ENCODE measurements at places on chromosomes 4 and X.
A peak's percentile ranks its signal among the peaks of the same experiment; 100 is the strongest.

DNA sequence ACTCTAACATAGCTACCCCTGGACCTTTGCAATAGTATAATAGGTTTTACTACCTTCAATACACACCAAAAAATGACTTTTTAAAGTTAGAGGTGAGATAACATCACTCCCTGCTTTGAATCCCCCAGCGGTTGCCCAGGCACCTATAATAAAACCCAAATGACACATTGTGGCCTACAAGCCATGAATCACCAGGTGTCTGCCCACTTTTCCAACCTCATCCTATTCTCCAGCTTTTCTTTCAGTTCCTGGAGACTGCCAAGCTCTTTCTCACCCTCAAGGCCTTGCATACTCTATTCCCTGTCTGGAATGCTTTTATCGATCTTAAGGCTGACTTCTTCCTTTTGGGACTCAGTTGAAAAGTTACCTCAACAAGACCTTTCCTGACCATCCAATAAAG lies 16.4 kb upstream of the PRSS48 start:
- no peak for DNase-seq

GRCh38 chr4:40916880-40917279 lies 167.1 kb downstream of the NSUN7 start:
- no peak for DNase-seq

DNA sequence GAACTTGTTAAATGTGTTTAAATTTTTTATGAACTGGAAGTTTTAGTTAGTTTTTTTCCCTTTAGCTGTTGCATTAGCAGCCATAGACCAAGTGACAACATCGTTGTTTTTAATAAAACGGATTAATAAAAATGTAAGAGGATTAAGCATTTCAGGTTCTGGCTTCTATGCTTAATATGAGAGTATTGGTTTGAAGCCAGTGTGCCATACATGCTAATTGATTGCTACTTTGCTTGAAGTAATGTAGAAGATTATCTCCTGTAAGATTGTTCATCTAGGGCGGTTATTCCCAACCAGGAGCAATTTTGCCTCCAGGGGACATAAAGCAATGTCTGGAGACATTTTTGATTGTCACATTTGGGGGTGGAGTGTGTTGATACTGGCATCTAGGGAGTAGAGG lies 54.3 kb downstream of the TLL1 start:
- no peak for DNase-seq

DNA sequence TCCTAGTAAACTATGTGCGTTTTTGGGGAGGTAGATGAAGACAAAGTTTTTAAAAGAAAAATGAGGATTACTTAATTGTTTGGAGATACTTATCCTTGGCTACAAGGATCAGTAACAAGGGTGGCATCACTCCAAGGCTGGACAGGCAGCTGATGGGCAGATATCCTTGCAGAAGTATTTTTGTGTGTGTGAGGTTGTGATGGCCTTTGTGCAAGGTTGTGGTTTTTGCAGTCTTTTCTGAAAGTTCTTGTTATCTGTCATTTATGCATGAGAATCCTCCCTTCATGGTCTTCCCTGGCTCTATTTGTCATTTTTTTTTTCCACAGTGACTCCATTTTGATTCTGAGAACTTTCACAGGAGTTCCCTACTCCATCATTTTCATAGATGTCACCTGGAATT lies 96.0 kb upstream of the C1GALT1C1 start:
- DNase-seq = no peak

GRCh38 chrX:8049827-8050226 lies 121.2 kb downstream of the VCX2 start:
- no peak for DNase-seq

GRCh38 chrX:37812110-37812509 lies 32.3 kb downstream of the CYBB start:
- DNase-seq = no peak

DNA sequence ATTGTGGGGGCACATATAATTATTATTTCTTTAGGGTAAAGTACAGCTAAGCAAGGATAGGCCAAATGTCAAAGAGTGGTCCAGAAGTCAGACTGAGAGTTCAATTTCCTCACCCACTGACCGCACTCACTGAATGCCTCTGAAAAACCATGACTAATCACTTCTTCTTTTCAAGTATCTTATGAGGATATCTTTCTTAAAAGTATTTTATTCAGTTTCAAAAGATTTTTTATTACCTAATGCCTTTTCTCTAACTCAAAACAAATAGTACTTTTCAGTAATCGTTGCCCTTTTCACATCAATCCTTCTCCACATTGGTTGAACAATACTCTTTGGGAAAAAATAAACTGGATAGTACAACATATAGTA lies 61.7 kb upstream of the CAMK2D start:
- DNase-seq = no peak

DNA sequence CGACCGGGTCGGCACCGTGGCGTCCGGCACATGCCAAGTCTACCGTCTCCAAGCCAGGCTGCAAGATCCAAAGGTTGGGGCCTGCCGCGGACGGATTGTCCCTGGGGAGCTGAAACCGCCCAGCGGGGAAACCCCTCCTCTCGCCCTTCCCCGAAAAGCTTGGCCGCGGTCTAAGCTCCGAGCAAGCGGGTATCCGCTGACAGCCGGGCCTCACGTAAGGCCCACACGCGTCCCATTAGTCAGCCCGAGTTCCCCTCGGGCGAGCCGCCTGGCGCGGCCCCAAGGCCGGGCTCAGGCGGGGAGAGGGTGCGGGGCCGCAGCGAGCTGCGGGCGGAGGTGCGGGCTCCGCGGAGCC lies 6.8 kb upstream of the BCOR start:
- no peak for DNase-seq

GRCh38 chr4:177177541-177178081 lies 132.1 kb upstream of the NEIL3 start:
- no peak for DNase-seq

- no peak for DNase-seq
Observed at GRCh38 chr4:24226667-24227066, 336.8 kb upstream of the PPARGC1A start.

DNA sequence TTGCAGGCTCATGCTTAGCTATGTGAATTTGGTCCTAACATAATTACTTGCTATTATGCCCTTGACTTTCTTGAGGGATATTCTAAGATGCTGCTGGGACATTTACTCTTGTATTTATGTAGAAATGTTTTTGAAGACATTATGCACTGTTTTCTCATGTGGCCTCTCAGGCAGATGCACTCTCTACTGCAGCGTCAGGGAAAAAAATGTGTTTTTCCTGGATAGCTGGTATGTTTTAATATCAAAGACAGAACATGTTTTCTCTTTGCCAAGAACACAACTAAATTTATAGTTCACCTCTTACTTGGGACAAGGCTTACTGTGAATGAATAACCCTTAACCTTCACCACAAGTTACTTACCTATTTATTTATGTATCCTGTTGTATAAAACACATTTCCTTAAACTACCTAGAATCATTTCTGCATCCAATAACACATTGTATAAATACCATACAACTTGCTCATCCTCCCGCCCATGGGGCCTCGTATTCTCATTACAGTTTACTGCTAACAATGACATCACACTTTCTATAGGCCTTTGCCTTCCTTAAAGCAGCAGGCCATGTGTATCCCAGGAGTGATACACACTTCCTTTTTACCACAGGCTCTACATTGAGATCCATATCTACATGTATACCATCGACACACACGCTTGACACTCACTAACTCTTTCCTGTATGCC lies 178.7 kb downstream of the SLIT2 start:
- DNase-seq = no peak

DNA sequence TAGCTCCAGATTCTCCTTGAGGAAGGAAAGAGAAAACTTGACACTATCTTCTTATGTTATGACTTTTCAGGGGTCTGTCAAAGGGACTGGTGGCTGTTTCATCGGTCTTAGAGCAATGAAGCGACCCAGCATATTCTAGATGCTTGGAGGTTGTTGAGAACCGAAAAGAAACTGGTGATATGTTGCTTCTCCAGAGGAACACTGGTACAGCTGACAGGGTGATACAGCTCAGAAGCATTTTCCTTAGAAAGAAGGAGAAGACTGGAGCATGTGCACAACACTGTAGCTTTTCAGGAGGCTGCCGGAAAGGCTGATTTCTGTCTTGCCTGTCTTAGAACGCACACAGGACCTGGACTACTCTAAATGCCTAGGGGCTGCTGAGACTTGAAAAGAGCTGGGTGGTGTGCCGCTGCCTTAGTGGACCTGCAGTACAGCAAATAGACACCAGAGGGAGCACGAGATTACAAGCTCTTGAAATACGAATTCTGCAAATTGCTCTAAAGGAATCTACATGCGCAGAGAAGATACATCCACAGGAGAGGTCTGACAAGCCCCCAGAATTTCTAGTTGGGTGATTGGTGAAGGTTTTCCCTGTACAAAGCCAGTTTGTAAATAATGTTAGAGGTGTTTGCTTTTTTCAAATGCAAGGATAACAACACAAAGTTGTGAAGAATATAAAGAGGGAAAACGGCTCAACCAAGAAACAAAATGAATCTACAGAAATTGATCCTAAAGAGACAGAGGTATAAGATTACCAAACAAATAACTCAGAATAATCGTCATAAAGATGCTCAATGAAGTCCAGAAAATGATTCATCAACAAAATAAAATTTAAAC lies 223.1 kb upstream of the DMD start:
- peak; percentile 0 for DNase-seq

- no peak for DNase-seq
Observed at GRCh38 chrX:29297171-29297800, 710.0 kb downstream of the IL1RAPL1 start.

DNA sequence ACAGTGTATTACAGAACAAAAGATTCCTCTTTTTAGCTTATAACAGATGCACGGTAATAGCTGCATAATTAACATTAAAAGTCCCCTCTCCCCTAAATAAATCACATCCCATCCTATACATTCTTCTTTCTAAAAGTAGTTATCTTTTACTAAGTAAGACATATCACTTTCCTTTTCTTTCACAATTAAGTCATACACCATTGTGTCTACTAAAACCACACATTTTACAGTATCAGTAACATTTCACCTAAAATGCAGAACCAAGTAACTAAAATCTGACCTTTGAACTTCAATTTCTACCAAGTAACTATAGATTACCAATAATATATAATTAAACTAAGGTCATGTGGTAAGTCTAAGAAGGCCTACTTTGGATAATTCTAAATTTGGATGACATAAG lies 14.2 kb downstream of the DHX15 start:
- DNase-seq = no peak

GRCh38 chr4:94934864-94935263 lies 177.1 kb downstream of the BMPR1B start:
- DNase-seq = no peak

- DNase-seq = no peak
Observed at GRCh38 chr4:11596989-11597388, 168.3 kb upstream of the HS3ST1 start.

- DNase-seq = no peak
Observed at GRCh38 chr4:56698329-56698728, 17.2 kb upstream of the HOPX start.

GRCh38 chrX:155544881-155545280 lies 67.9 kb downstream of the TMLHE start:
- no peak for DNase-seq

- no peak for DNase-seq
Observed at GRCh38 chrX:31178064-31178768, 106.4 kb upstream of the FTHL17 start.

DNA sequence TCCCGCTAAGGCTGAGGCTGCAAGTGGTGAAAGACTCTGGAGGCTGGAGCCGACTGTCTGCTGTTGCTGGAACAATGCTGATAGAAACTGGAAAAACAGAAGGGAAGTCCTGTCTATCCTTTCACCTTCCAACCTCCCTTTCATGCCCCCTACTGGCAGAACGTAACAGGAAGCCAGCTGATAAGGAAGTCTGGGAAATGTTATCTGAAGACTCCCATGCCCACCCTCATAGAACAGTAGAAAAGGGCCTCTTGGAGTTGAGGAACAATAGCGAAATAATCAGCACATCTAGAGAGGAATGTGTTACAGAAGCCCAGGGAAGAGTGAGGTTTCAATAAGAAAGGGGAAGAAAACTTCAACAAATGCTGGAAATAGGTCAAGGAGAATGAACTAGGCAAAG lies 117.1 kb upstream of the DKK2 start:
- DNase-seq = no peak

- no peak for DNase-seq
Observed at GRCh38 chr4:148442832-148443511, 758 bp upstream of the NR3C2 start.

DNA sequence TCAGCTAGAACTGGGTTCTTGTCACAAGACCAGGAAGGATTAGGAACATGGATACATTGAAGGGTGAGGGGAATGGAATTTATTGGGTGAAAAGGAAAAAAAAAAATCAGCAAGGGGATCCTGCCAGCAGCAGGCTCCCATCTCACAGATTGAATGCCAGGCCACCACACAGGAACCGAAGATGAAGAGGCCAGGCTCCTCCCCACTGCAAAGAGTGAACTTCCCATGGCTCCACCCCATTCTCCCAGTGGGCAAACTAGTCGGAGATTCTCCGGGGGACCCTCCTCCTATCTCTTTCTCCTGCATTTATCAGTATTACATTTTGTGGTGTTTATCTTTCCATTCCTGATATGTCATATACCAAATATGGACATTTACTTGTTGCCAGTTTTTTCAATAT lies 46.0 kb upstream of the MAGED1 start:
- no peak for DNase-seq

DNA sequence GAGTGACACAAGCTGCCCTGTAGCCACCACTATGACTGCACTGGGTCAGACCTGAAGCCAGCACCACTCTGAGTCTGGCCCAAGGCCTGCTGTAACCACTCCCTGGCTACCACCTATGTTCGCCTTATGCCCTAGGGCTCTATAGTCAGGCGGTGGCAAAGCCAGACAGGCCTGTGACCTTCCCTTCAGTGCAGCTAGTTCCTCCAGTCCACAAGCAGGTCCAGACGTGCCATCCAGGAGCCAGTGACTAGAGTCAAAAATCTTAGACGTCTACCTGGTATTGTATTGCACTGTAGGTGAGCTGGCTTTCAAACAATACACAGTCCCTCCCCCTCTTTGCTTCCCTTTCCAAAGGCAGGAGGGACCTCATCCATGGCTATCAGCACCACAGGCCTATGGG lies 54.0 kb upstream of the RNF128 start:
- DNase-seq = no peak

DNA sequence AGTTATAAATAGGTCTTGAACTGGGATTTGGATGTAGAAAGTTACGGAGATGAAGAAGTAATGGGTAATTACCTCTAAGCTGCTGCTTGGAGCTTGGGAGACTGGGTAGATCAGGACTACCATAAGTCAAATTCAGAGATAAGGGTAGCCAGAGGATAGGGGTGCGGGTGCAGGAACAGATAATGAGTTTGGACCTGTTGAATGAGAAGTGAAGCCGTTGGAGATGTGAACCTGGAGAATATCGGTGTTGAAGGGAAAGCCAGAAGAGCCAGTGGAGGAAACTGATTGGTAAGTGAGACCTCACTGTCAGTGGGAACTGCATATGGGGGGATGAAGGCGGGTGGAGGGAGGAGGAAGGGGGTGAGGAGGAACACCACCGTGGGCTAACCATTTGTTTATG lies 618 bp upstream of the FOXO4 start:
- no peak for DNase-seq

- DNase-seq = no peak
Observed at GRCh38 chr4:14856062-14856933, 146.0 kb upstream of the CPEB2 start.

GRCh38 chr4:93029769-93030168 lies 726.0 kb downstream of the GRID2 start:
- DNase-seq = no peak

Data from stimulated activated CD8-positive, alpha-beta memory T cell treated with anti-CD3 and anti-CD28 coated beads, Interleukin-15, amount 100 ng/mL, for 24 hours (primary cell).